Right atrium auricular region (tissue), 2 donors: ENCODE measurements at places on chromosomes 11 and 22. TPM values are rescaled to one million over a fixed set of nuclear protein-coding genes. Genes with fewer than 3 reads are reported as not detected.
A peak's percentile ranks its signal among the peaks of the same experiment; 100 is the strongest.

The FGF3 gene
- total RNA-seq, result not detected

The PIK3C2A gene
- 44.6 TPM for total RNA-seq

The CHRM4 gene
- total RNA-seq, result not detected

- no peak for DNase-seq
- no peak overlapping the region for H3K4me3 ChIP-seq
- H3K27me3 ChIP-seq, result no peaks in the 10 kb centered on the region
- peaks cover 31% of the 10 kb centered on the region for H3K4me1 ChIP-seq
Measured at GRCh38 chr11:116925050-116925449, 87.6 kb upstream of the APOA1 start.

DNA sequence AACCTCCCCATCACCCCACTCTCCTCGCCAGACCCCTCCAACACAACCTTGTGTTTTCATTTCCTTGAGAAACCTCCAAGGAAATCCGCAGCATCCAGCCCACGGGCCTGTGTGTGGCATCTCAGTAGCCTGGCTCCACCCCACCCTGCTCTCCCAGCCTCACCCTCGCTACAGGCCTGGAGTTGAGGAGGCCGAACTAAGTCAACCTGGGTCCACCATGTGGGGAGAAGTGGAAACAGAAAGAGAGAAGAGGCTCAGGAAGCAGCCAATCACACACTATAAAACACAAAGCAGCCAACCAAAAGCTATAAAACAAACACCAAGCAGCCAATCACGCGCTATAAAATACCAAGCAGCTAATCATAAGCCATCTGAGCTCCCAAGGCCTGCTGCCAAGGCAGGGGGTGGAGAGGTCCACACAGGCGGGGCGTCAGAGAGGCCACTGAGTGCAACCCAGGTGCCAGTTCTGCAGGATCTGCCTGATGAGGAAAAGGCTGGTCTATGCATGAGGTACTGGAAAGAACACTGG lies 72.0 kb downstream of the MICAL3 start:
- DNase-seq, result no peak
- no peaks in the 10 kb centered on the region for H3K36me3 ChIP-seq
- no peaks in the 10 kb centered on the region for H3K27me3 ChIP-seq

- H3K27me3 ChIP-seq, result no peaks in the 10 kb centered on the region
- H3K36me3 ChIP-seq, result peaks cover 90% of the 10 kb centered on the region
- DNase-seq, result no peak
- no peak overlapping the region for H3K4me3 ChIP-seq
- no peaks in the 10 kb centered on the region for H3K4me1 ChIP-seq
Measured at GRCh38 chr22:31097941-31098631, 9.3 kb downstream of the SELENOM start.

GRCh38 chr11:94171693-94172440 lies 43.2 kb downstream of the PANX1 start:
- no peaks in the 10 kb centered on the region for H3K4me1 ChIP-seq
- H3K36me3 ChIP-seq, result no peaks in the 10 kb centered on the region
- H3K4me3 ChIP-seq, result no peak overlapping the region

The FOLR3 gene
- not detected for total RNA-seq

The KCTD14 gene
- total RNA-seq, result 0.59 TPM

DNA sequence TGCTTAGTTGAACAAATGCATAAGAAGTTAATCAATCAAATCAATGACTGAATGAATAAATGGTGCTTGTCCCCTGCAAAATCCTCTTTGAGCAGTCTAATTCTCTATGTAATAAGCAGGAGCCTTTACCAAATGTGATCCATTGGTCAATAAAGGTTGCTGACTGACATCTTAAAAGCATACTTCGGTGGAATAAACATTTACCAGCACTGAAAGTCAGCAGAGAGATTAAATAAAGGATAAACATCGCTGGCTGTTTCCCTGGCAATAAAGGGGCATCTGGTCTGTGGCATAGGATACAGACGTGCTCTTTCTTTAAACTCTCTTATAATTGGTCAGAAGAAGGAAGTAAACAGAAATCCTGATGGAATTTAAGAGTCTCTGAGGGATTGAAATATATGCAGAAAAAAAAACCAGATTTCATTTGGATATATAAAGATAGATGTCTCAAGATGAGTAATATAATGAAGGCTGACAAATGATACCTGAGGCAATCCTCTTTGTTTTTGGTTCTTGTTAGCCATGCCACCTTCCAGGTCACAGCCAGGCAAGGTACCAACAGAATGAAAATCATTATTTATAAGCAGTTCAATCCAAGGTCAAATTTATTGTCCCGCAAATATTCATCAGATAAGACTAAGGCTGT lies 578.4 kb upstream of the CCDC90B start:
- no peaks in the 10 kb centered on the region for H3K36me3 ChIP-seq
- no peak overlapping the region for H3K4me3 ChIP-seq
- no peaks in the 10 kb centered on the region for H3K4me1 ChIP-seq
- DNase-seq, result no peak
- H3K27me3 ChIP-seq, result no peaks in the 10 kb centered on the region
- no peak overlapping the region for H3K27ac ChIP-seq

DNA sequence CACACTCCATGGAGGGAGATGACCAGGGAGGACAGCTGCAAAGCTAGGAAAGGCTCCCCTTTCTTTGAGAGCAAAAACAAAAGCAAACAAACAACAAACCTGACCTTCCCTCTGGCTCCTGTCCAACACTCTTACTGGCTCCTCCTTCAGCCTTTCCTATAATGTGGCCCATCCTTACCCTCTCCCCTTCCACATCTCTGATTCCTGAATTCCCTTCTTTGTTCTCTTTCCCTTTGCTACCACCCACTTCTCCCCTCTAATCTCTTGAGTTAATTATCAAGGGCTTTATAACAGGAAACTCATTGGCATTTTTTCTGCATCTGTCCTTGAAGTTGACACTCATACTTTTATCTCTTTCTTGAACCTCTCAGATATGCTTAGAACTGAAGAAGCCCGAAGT lies 56.3 kb downstream of the ZNF280B start:
- H3K36me3 ChIP-seq, result no peaks in the 10 kb centered on the region
- no peak overlapping the region for H3K27ac ChIP-seq
- DNase-seq, result no peak
- H3K4me3 ChIP-seq, result no peak overlapping the region
- no peaks in the 10 kb centered on the region for H3K27me3 ChIP-seq
- H3K4me1 ChIP-seq, result no peaks in the 10 kb centered on the region

GRCh38 chr22:50233223-50233622 lies 11.6 kb downstream of the TUBGCP6 start:
- no peak overlapping the region for H3K4me3 ChIP-seq
- no peak overlapping the region for H3K27ac ChIP-seq
- no peaks in the 10 kb centered on the region for H3K27me3 ChIP-seq
- H3K36me3 ChIP-seq, result peaks cover 31% of the 10 kb centered on the region
- H3K4me1 ChIP-seq, result no peaks in the 10 kb centered on the region
- DNase-seq, result no peak

DNA sequence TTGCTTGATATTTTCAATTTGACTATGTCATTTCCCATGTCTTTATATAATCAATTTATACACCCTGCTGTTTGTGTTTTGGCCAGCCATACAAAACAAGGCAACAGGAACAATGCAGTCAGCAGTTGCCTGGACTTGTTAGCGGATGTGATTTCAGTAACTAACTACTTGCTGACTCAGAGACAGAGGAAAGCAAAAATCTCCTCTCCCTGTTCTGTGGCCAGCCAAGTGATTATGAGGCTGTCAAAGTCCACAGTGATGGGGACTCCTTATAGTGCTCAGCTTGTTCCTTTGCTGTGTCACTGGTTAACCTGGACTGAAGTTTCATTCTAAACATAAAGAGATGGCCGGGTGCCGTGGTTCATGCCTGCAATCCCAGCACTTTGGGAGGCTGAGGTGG lies 32.6 kb upstream of the APLP2 start:
- no peak overlapping the region for H3K4me3 ChIP-seq
- H3K4me1 ChIP-seq, result no peaks in the 10 kb centered on the region
- no peaks in the 10 kb centered on the region for H3K27me3 ChIP-seq
- no peak for DNase-seq
- H3K36me3 ChIP-seq, result no peaks in the 10 kb centered on the region

DNA sequence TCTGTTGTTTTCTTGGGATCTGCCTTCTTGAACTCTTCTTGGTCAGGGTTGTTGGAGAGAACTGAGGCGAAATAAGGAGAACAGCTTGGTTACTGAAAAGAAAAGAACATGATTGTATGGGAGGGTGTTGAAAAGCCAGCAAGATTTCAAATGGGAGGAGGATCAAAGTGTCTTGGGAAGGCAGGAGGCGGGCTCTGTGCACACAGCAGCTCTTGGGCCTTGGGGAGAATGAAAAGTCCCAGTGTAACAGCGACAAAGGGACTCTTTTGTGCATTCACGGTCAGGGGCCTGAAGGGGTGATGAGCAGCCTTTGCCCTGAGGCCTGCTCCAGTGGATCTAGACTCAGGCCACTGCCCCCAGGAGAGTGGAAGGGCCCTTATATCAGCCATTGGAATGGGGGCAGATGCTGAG lies 135.4 kb downstream of the ADAMTS15 start:
- no peaks in the 10 kb centered on the region for H3K36me3 ChIP-seq
- no peak overlapping the region for H3K4me3 ChIP-seq
- peak overlapping the region; percentile 55 for H3K27ac ChIP-seq
- H3K4me1 ChIP-seq, result no peaks in the 10 kb centered on the region
- DNase-seq, result no peak
- no peaks in the 10 kb centered on the region for H3K27me3 ChIP-seq

- no peaks in the 10 kb centered on the region for H3K4me1 ChIP-seq
- H3K27ac ChIP-seq, result no peak overlapping the region
- H3K4me3 ChIP-seq, result no peak overlapping the region
- H3K36me3 ChIP-seq, result no peaks in the 10 kb centered on the region
- no peak for DNase-seq
Measured at GRCh38 chr11:28965819-28966218, 857.6 kb downstream of the METTL15 start.

The POU2AF2 gene
- total RNA-seq, result not detected

GRCh38 chr11:122756417-122756816 lies 81.9 kb upstream of the CRTAM start:
- no peaks in the 10 kb centered on the region for H3K36me3 ChIP-seq
- no peaks in the 10 kb centered on the region for H3K4me1 ChIP-seq
- DNase-seq, result peak; percentile 61
- no peak overlapping the region for H3K27ac ChIP-seq
- no peaks in the 10 kb centered on the region for H3K27me3 ChIP-seq

DNA sequence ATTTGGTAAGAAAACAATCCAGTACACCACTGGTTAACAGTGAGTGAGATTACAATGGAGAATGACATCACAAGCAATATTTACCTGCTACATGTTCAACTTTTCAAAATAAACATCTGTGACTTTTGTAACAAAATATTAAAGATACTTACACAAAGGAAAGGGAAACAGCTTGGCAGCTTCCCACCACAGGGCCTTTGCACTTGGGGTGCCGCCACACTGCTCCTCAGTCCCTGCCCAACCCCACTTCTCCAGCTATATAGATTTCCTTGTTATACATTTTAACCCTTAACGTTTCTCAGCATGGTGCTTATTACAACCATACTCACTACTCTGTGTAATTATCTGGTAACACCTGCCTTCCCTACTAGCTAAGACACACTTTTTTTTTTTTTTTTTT lies 10.9 kb downstream of the KMT5B start:
- H3K27ac ChIP-seq, result no peak overlapping the region
- no peak for DNase-seq
- H3K4me3 ChIP-seq, result no peak overlapping the region
- no peaks in the 10 kb centered on the region for H3K27me3 ChIP-seq

The ABCG4 gene
- 1.4 TPM for total RNA-seq

The CD3E gene
- 1.8 TPM for total RNA-seq

GRCh38 chr11:118045191-118045590 lies 31.7 kb upstream of the TMPRSS4 start:
- H3K4me1 ChIP-seq, result no peaks in the 10 kb centered on the region
- no peak overlapping the region for H3K27ac ChIP-seq
- DNase-seq, result no peak

DNA sequence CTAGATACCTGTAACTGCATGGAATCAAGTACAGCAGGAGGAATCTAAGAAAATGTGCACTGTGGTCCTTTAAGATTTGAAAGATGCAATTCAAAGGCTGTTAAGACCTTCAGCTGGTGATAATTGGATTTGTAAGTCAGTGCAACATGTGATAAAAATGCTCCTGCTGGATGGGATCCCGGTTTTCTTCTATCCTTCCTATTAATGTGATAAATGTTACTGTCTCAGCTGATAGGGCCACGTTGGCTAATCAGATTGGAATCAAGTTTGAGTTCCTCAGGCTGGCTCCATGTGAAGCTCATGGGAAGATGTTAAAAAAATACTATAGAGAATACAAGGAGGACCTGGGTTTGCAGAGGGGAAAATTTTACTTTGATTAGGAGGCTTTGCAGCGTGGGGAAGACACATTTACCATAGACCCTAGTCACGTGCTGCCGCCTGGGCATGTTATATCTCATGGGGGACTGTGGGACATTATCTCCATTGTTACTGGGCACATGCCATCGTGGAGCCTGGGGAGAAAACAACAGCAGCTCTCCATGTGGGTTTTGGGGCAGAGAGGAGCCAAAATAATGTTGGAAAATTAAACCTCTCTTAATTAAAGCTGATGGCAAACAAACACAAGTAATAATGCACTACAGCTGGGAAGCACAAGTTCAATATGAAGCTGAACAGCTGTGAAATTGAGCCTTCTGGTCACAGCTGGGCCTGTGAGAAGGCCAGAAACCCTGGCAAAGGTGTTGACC lies 652.5 kb downstream of the NTM start:
- no peaks in the 10 kb centered on the region for H3K27me3 ChIP-seq
- no peak overlapping the region for H3K4me3 ChIP-seq
- peak overlapping the region; percentile 83 for H3K27ac ChIP-seq
- no peaks in the 10 kb centered on the region for H3K36me3 ChIP-seq
- no peaks in the 10 kb centered on the region for H3K4me1 ChIP-seq
- no peak for DNase-seq

DNA sequence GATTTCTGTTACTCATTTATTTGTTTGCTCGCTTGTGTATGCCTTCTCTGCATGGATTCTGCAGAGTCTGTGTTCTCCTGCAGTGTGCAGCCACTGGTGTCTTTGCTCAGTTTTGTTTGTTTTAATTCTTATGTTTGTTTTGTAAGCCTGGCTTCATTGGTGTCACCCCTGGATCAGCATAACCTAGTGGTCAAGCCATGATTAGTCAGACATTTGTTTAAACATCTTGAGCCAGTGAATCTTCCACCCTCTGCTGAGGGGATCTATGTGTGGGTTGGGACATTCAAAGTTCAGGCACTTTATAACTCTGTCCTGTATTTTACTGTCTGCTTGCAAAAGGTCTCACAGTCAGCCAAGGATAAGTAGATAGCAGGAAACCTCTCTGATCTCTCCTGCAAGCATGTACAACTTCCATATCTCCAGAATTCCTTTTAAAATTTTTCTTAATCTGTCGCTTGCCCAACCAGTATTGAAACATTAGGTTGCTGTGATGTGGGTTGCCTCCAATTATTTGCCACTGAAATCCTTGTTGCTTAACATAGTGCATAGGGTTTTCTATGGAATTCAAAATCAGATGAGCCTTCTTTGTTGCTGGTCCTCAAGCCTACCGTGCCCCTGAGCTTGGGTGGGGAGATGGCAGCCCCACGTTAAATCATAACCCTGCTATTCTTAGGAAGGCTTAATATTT lies 86.8 kb downstream of the KCNQ1OT1 start:
- DNase-seq, result no peak
- H3K27ac ChIP-seq, result no peak overlapping the region

- H3K4me3 ChIP-seq, result no peak overlapping the region
- no peaks in the 10 kb centered on the region for H3K36me3 ChIP-seq
- peak overlapping the region; percentile 4 for H3K27ac ChIP-seq
- H3K27me3 ChIP-seq, result no peaks in the 10 kb centered on the region
Measured at GRCh38 chr11:95081412-95081811, 8.2 kb upstream of the ENDOD1 start.

The KRTAP5-9 gene
- total RNA-seq, result not detected

The FAM111B gene
- 0.11 TPM for total RNA-seq

- peak overlapping the region; percentile 27 for H3K4me3 ChIP-seq
Measured at GRCh38 chr11:12692229-12693075, 18.2 kb downstream of the TEAD1 start.
